Stimulated activated naive B cell treated with anti-CD40 and anti-IgM and Interleukin-4, amounts not matched to agents 10 μg/mL and 1 μg/mL and 100 μg/mL, for 72 hours (primary cell): ENCODE measurements at places on chromosomes 6 and 20.

DNA sequence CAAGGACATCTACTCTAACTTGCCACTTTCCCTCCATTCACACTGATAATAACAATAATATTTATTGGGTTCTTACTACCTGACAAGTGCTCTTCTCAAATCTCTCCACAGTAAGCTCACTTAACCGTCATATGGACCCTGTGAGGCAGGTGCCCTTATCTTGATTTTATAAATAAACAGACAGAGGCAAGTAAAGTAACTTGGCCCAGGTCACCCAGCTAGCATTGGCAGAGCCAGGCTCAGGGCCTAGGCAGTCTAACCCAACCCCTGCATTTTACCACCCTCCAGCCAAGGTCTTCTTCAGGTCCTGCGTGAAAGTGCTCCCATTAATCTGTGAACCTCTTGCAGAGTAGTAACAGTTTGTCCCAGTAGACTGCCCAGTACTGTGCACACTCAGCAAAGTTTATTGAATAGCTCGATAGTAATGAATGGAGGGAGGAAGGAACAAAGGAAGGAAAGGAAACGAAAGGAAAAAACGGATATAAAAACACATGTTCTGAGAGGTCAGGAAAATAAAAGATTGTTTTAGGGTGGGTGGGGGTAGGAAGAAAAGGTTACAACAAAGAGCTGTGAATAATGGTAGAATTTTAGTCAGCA, 17.0 kb upstream of the STX11 start:
- no peak for DNase-seq

GRCh38 chr20:53678315-53678989, 84.8 kb upstream of the ZNF217 start:
- DNase-seq = no peak

DNA sequence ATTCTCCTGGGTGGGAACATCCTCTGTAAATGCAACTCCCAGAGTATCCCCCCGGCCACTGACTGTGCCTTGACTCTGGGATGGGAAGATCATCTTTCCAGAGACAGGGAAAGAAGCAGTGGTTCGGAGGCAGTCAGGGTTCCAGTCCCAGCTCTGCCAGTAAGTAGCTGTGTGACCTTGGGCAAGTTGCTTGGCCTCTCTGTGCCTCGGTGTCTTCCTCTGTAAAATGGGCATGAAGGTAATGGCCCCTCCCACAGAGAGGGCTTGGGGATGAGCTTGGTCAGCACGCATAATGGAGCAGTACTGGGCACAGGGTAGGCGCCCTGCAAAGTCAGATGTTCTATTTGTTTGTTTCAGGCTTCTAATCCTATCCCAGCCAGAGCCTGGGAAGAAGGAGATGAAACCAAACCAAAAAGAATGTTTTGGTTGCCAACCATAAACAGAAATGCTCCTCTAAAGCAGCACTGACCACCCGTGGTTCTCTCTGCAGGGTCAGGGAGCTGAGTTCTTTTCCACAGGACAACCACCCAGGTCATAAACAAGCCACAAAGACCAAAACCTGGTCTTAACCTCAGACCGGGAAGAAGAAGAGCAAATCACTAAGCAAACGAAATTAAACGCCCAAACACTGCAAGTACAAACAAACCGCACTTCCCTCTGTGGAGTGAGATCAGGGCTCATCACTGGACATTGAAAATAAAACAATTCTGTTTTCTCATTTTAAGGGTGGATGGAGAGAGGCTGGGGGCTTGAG, 381.0 kb upstream of the SULF2 start:
- DNase-seq = no peak

- no peak for DNase-seq
Measured at GRCh38 chr20:56245761-56246160, 2.8 kb upstream of the MC3R start.

- no peak for DNase-seq
Measured at GRCh38 chr6:108556250-108556649, 4.5 kb upstream of the FOXO3 start.

DNA sequence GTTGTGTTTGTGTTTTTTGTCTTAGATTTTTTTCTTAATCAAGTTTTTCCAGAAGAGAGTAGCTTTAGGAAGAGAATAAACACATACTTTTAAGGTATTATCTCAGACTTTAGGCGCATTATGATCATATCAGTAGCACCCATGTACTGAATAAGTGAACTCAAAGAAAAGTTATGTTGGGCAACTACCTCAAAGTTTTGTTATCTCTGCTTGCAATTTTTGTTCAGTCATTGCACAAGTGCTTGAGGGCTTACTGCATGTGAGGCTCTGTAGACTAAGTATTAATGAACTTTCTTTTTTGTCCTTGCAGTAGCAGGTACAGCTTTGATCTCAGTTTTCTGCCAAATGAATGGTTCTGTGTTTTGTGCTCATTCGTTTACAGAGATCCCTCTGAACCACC, 189.0 kb downstream of the SLC16A10 start:
- DNase-seq = no peak

DNA sequence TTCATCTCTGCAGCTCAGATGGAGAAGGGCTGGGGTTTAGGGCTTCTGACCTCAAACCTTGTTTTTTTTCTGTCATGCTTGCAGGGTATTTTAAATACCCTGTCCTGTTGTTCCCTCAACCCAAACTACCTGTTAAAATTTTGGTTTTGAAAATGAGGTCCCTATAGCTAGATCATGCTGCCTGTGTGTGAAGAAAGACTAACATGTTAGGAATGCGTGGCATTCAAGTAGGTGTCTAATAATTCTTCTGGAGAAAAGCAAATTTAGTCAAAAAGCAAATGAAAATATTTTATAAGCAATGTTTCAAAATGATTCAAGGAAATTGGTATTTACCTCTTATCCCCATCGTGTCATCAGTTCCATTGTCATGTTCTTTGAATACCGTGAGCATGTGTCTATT, 77.2 kb upstream of the C20orf144 start:
- no peak for DNase-seq

GRCh38 chr20:40591536-40591935, 97.5 kb downstream of the MAFB start:
- DNase-seq = no peak

DNA sequence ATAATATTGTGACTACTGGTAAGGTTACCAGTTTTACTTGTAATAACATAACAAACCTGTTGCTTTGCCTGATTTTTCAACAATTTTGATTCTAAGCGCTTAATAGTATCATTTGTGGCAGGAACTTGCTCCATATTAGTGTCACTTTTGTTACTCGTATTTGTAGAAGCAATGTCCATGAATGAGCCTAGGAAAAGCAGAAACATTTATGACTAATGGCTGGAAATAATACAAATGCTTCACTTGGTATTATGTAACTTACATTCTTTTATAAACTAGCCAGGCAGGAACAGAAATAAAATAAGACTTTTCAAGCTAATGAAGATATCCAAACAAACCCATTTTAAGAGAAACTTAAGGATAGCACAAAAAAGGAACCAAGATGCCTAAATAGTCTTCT, 38.9 kb downstream of the MAP3K7 start:
- no peak for DNase-seq

- DNase-seq = no peak
Measured at GRCh38 chr6:150228072-150228733, 85.4 kb downstream of the PPP1R14C start.

GRCh38 chr6:122652431-122652830, 42.2 kb downstream of the PKIB start:
- DNase-seq = no peak

DNA sequence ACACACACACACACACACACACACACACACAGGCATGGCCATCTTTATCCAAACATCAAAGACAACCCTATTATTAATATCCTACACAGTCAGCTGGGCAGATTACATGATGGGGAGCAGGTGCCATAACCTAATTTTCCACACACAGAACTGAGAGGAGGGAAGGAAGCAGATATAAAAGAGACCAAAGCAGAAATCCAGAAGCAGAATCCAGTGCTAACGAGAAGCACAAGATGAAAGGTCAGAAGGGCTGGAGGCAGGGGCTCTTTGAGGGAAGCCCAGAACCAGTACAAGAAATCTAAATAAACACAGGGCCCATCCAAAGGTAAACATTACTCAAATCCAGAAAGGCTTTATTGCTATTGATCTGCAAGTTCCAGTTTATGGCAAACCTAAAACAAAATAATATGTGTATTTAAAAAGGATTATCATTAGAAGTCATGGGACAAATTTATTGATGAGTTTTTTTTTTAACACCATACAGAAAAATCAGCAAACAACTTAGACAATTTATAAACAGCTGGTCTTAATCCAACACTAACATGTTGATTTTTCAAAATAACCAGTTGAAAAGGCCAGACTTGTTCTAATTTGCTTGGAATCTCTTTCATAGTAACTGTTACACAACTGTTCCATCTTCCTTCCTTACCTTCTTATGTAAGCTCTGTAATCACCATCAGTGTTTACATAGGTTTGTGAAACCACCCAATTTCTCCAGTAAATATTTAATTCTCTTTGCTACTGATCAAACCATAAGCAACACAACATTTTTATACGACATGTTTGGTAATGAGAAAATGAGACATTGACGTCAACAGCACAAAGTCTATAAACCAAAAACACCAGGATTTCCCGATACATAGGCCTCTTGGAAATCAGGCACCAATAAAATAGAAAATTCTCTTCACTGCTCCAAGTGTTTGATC, 34.2 kb downstream of the SLC23A2 start:
- no peak for DNase-seq

DNA sequence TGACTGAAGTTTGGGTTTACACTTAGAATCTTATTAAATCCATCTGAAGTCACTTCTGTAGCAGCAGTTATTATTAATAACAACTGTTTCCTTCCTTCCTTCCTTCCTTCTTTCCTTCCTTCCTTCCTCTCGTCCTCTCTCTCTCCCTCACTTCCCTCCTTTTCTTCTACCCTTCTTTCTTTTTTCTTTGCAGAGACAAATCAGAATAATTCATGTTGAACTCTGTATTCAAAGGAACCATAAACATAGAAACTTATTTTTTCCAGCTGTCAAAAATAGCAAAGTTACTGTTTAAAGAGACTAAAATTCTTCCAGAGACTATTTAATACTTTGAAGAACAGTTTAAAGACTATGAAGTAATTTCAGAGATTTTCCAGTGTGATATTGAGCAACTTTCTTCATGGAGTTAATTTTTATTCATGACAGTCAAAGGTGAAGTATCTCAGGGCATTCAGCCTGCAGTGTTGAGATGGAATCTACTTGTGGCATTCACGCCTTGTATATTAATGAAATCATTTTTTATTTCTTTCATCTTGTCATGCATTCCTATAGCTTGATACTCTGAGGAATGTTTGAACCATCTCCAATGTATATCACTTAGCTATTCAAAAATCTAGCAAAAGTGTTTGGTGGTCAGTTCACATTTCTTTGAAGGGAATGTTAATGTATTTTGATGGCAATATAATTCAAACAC, 109.7 kb downstream of the BCAS1 start:
- DNase-seq = no peak

- DNase-seq = no peak
Measured at GRCh38 chr6:41546866-41547798, 951 bp downstream of the FOXP4 start.

DNA sequence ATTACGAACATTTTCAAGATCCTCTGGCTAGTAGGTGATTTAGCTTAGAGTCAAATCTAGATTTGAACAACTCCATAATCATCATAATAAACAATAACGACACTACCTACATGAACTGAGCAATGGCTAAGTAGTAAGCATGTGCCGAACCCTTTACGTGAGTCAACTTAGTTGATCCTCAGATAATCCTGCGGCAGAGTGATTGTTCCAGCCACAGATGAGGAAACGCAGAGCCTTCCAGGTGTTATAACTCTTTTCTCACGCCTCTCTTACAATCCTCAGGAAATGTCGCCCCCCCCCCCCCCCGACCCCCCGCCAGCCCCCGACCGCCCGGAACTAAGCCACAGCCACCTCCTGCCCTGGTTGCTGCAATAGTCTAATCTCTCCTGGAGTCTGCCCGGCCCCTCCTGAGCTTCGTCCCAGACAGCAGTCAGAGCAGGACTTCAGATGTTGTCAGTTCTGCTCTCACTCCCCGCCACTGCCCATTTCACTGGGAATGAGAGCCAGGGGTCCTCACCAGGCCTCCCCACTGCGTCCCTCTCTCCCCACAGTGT, 141.5 kb upstream of the AGPAT4 start:
- DNase-seq = no peak

DNA sequence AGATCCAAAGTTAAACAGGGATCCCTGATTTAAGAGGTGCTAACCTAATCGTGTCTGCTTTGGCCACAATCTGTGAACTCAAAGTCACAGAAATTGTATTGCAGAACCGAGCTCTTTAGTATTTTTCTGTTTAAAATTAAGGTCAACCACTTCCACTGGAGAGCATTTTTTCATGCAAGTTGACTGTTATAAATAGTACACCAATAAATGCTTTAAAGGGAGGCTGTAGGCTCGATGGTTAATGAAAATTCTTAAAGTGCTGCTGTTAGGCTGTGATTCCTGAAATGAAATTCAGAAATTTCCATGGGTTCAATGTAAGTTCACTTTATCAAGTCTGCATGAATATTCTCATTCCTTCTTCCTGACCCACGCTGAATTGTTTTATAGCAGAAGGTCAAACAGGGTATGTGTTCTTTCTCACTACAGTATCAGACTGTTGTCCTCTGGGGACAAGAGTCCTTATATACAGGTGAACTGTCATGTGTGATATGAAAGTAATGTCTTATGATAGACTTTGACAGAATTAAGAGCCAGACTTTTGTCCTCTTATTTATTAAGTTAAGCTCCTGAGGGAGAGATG, 92.5 kb upstream of the HDGFL1 start:
- DNase-seq = no peak

DNA sequence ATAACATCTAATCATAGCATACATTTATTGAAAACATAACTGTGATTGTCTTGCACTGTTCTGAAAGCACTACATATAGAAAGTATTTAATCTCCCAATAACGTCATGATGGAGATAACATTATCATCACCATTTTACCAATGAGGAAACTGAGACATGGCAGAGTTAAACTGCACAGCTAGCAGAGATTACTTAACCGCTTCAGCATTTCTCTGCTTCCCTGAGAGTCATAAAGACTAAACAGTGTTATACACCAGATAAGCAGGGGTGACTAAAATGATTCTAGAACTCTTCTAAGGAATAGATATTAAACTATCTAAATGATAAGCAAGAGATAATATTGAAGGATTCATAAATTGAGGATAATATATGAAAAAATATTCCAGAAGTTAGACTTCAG, 183.2 kb upstream of the BMP5 start:
- DNase-seq = no peak

- no peak for DNase-seq
Measured at GRCh38 chr6:38651121-38651784, 11.5 kb upstream of the BTBD9 start.

- DNase-seq = no peak
Measured at GRCh38 chr6:126721581-126722160, 381.8 kb downstream of the CENPW start.

- no peak for DNase-seq
Measured at GRCh38 chr6:95133578-95133977, 443.8 kb upstream of the MANEA start.

DNA sequence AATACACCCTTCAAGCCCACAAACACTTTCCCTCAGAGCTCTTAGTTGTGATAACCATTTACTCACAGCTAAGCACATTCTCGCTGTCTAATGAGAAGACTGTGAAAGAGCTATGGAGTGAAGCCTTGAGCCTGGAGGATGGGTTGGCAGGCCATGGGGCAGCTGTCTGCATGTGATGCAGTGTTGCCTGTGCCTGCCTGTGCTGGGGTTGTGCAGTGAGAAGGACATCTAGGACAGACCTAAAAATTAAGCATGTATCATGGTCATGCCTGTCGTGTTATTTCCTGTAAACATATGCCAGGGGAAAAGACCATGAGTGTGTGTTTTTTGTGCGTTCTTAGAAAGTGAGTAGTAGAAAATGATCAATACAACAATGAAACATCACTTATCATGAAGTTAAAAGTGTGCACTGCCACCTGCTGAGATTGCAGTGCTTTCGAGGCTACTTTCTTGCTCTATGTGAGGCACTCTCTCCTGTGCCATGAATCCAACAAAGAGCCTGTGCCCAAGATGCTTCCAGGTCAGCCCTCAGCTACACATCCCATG, 8.1 kb upstream of the ZC3H12D start:
- no peak for DNase-seq
